CD4-positive, alpha-beta T cell treated with Interleukin-6 at 100 ng/mL for 8 hours (primary cell): ENCODE measurements at places on chromosomes 7 and 10.

- peak; percentile 53 for DNase-seq
Measured at GRCh38 chr10:17742918-17743317, 9.1 kb upstream of the TMEM236 start.

DNA sequence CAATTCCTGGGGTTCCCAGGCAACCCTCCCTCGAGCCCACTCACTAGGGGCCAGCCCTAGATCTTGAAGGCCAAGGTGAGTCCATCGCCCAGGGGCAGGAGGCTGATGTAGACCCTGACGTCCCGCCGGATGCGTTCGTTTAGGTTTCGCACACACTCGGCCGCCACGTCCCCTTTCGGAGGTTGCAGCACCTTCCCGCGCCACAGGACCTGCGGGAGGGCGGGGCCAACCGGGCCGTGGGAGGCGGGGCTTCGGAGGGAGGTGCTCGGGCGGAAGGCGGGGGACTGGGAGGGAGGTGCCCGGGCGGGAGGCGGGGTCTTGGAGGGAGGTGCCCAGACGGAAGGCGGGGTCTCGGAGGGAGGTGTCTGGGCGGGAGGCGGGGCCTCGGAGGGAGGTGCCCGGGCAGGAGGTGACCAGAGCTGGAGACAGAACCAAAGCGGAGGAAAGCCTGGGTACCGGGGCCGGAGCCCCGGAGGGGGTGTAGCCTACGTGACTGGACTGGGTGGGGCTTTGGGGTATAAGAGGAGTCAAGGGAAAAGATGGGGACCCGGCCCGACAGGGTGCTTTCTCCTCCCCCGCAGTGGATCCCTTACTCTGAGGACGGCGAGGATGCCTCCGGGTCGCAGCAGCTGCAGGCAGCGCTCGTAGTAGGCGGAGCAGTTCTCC lies 1.6 kb downstream of the COMTD1 start:
- DNase-seq: peak; percentile 98

GRCh38 chr10:92103376-92104090 lies 180.0 kb downstream of the BTAF1 start:
- no peak for DNase-seq

GRCh38 chr10:14926722-14927416 lies 27.0 kb downstream of the DCLRE1C start:
- no peak for DNase-seq

GRCh38 chr10:78764436-78764835 lies 304.3 kb upstream of the ZMIZ1 start:
- no peak for DNase-seq

GRCh38 chr7:39746103-39746819 lies 122.9 kb downstream of the RALA start:
- peak; percentile 58 for DNase-seq

DNA sequence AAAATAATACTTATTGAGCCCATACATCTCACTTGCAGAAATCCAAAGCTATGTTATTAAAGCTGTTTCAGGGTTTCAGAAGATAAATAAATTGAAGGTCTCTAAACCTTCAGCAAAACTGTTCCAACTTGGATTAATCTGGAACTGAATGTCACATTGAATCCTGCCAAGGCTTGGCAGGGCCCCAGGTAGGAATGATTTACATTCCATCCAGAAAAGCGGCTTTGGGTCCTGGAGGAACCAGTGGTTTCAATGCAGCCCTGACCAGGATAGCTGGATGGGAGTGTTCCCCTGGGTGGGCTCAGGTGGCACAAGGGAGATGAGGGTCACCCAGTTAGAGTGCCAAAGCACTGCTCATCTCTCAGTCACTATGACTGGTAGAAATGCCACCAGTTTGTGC lies 37.0 kb upstream of the TMEM72 start:
- no peak for DNase-seq

- DNase-seq: no peak
Measured at GRCh38 chr10:49311555-49312236, 12.7 kb downstream of the C10orf71 start.

DNA sequence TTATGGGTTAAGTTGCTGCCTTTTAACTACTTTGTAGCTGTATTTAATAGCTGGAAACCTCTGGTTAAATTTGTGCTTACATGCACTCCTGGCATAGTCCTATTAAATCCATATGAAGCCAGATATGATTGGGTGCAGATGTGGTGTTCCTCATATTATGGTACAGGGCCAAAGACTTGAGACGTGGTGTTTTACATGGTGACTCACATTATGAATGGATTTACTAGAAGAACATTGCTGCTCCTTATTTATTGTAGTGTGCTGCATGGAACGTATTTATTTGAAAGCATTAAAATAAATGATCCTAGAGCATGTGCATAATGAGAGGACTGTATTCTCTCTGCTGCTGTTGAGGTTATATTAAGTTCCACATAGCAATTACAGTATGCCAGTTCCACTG lies 224.1 kb downstream of the SLC25A13 start:
- DNase-seq: no peak

- DNase-seq: no peak
Measured at GRCh38 chr7:101804967-101805366, 12.5 kb upstream of the CUX1 start.

- DNase-seq: no peak
Measured at GRCh38 chr10:97186911-97187310, 1.2 kb upstream of the SLIT1 start.

GRCh38 chr7:128197589-128197988 lies 43.5 kb upstream of the LEP start:
- no peak for DNase-seq

- no peak for DNase-seq
Measured at GRCh38 chr10:63798599-63799498, 277.6 kb downstream of the REEP3 start.

- no peak for DNase-seq
Measured at GRCh38 chr7:23964715-23965114, 254.7 kb downstream of the STK31 start.

DNA sequence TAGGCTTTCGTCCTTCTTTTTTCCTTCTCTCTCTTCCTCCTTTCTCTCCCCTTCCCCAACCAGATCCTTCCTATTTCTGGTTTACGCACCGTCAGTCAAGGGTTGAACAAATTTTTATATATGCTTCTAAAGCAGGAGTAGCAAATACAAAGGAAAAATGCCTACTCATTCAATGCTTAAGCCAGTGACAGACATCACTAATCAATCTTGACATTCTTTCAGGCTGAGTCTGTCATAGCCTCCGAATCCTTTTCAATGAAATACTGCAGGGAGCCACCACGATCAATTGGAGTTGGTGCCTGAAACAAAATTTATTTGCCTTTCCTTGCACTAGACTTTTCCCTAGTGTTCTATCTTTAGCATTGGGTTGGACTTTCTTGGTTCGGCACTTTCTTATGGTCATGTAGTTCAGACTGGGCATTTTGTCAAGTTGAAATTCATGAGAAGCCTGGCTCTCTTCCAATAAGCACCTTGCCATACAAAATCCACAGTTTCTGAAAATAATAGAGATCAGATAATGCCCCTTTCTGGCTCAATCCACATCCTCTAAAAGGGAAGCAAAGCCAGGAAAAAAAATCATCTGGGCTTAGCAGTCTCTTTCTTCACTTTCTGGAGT lies 239.5 kb upstream of the PLXNA4 start:
- no peak for DNase-seq

DNA sequence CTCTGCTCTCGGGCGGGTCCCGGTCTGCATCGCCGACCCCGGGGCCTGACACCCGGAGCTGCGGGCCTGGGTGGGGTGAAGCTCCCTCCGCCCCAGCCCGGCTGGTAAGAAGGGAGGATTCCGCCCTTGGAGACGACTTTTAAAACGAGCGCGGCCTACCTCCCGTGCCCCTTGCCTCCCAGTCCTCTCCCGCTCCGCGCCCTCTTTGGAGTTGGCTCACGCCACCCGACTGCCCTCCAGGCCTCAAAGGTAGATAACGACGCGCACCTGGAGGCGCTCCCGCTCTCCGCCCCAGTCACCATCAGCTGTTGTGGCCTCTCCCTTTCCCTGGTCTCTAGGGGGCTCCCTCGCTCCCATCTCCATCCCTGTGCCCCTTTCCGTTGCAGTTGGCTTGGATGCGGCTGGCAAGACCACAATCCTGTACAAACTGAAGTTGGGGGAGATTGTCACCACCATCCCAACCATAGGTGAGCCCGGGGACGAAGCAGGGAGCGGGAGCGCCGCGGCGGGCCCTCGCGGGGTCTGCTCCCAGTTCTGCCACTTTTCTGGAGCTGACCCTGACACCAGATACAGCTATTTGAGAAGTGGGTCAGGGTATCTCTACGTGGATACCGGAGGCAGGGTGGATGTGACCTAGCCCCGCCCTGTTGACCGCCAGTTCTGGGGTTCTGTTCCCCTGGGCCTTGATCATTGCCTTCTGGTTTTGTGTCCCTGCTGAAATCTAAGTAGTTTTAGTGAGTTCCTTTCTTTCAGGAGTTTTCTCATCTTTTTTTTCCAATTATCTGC lies 679 bp downstream of the ARF5 start:
- peak; percentile 33 for DNase-seq
